ENCODE measurements at places on chromosomes 12 and 14. TPM values are rescaled to one million over a fixed set of nuclear protein-coding genes. Genes with fewer than 3 reads are reported as not detected.

DNA sequence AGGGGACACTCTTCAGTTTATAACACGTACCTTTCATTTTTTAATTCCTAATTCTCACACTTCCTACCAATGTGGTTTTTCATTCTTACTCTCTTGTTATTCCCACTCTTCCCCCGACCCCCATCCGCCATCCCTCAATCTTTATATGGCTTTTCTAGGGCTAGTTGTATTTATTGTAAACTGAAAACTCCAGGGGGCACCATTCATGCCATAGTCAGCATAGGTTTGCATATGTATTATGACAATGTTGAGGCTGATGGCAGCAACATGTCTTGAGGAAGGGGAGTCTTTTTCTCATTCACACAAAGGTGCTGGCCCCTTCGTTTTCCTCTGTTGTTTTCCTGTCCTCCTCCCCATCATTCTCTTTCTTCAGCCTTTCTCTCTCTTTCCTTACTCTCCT is 27.7 kb upstream of the LTA4H start:
- no peak for DNase-seq
- no peak overlapping the region for H3K27ac ChIP-seq
- H3K4me3 ChIP-seq, result no peak overlapping the region
- H3K4me1 ChIP-seq, result no peaks in the 10 kb centered on the region

The FGF6 gene
- total RNA-seq, result not detected

- H3K4me3 ChIP-seq, result no peak overlapping the region
- DNase-seq, result no peak
- no peaks in the 10 kb centered on the region for H3K36me3 ChIP-seq
Observed at GRCh38 chr12:131734336-131735152, 23.7 kb downstream of the SFSWAP start.

The LRRK2 gene
- total RNA-seq, result 2.4 TPM

- no peak overlapping the region for H3K27ac ChIP-seq
- DNase-seq, result no peak
- H3K4me3 ChIP-seq, result no peak overlapping the region
- H3K27me3 ChIP-seq, result no peaks in the 10 kb centered on the region
- no peaks in the 10 kb centered on the region for H3K36me3 ChIP-seq
Observed at GRCh38 chr12:106194351-106194750, 53.5 kb downstream of the CKAP4 start.

GRCh38 chr12:124617615-124618014 is 50.2 kb upstream of the NCOR2 start:
- H3K27me3 ChIP-seq, result no peaks in the 10 kb centered on the region
- no peak overlapping the region for H3K4me3 ChIP-seq
- no peak overlapping the region for H3K27ac ChIP-seq
- no peak for DNase-seq

DNA sequence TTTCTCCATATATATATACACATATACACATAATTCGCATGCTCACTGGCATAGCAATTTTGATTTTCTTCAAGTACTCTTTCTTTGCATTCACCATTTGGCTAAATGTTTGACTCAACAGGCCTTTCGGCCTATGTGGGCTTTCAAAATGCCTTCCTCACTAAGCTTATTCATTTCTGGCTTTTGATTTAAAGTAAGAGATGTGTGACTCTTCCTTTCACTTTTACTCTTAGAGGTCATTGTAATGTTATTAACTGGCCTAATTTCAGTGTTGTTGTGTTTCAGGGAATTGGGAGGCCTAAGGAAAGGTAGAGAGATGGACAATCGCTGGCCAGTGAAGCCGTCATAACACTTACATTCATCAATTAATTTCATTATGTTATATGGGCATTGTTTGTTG is 14.5 kb upstream of the KLRD1 start:
- no peak for DNase-seq
- no peak overlapping the region for H3K4me3 ChIP-seq
- H3K4me1 ChIP-seq, result no peaks in the 10 kb centered on the region
- H3K27me3 ChIP-seq, result no peaks in the 10 kb centered on the region

GRCh38 chr14:104293231-104293841 is 154.9 kb downstream of the KIF26A start:
- H3K4me1 ChIP-seq, result peaks cover 8% of the 10 kb centered on the region
- H3K36me3 ChIP-seq, result no peaks in the 10 kb centered on the region
- no peak overlapping the region for H3K4me3 ChIP-seq
- no peaks in the 10 kb centered on the region for H3K27me3 ChIP-seq

GRCh38 chr12:55619354-55620138 is 17.1 kb upstream of the OR10P1 start:
- no peak overlapping the region for H3K27ac ChIP-seq
- H3K4me3 ChIP-seq, result no peak overlapping the region
- DNase-seq, result peak; percentile 93
- H3K27me3 ChIP-seq, result no peaks in the 10 kb centered on the region
- H3K4me1 ChIP-seq, result no peaks in the 10 kb centered on the region

The ST8SIA1 gene
- 1.5 TPM for total RNA-seq

DNA sequence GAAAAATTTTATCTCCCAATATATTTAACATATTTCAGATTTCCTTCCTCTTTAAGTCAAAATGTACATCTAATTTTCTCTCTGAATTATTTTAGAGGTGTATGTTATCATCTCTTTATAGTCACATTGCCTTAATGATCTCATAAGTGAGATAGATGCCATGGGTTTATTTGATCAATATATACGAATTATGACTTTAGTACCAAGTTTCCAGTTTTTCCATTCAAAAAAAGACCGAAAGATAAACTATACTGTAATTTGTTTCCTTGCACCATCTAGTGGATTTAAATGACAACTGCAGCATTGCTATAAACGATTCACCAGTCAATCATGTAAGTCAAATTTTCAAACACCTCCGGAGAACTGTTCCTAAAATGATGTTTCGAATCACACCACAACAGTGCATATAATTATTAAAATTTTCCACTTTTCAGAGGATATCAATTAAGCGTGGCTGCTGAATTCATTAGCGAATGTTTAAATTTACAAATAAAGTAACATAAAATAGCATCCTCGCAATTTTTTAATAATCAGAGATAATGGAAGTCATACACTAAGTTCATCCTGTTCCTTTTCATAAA is 419 bp upstream of the ATXN7L3B start:
- no peaks in the 10 kb centered on the region for H3K27me3 ChIP-seq
- H3K27ac ChIP-seq, result peak overlapping the region; percentile 98
- H3K36me3 ChIP-seq, result no peaks in the 10 kb centered on the region
- DNase-seq, result peak; percentile 58

GRCh38 chr12:56565510-56566101 is 44.0 kb downstream of the RBMS2 start:
- peak; percentile 90 for DNase-seq
- peaks cover 18% of the 10 kb centered on the region for H3K4me1 ChIP-seq
- no peaks in the 10 kb centered on the region for H3K36me3 ChIP-seq
- H3K4me3 ChIP-seq, result no peak overlapping the region

GRCh38 chr12:16857456-16857923 is 251.5 kb upstream of the LMO3 start:
- no peaks in the 10 kb centered on the region for H3K4me1 ChIP-seq
- no peak overlapping the region for H3K27ac ChIP-seq
- H3K4me3 ChIP-seq, result no peak overlapping the region
- H3K36me3 ChIP-seq, result no peaks in the 10 kb centered on the region

The USP15 gene
- 42.4 TPM for total RNA-seq

The KRT73 gene
- not detected for total RNA-seq

DNA sequence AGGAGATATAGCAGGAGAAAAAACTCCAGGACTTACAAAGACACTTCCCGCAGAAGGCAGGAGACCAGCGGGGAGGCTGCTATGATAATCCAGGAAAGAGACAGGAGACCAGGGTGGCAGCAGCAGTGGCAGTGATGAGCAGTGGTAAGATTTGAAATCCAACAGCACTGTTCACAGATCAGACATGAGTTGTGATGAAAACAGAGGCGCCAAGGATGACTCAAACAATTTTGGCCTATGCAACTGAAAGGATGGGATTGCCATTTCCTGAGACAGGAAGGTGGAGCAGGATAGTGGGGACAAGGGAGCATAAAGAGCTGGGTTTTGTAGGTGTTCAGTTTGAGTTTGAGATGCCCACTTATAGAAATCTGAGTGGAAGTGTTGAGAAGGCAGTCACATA is 108.6 kb upstream of the DYRK2 start:
- H3K27me3 ChIP-seq, result no peaks in the 10 kb centered on the region
- H3K27ac ChIP-seq, result no peak overlapping the region
- H3K4me3 ChIP-seq, result no peak overlapping the region
- DNase-seq, result no peak

All from hepatocyte (in vitro differentiated cells).